ENCODE measurements at places on chromosomes 1 and 21.

DNA sequence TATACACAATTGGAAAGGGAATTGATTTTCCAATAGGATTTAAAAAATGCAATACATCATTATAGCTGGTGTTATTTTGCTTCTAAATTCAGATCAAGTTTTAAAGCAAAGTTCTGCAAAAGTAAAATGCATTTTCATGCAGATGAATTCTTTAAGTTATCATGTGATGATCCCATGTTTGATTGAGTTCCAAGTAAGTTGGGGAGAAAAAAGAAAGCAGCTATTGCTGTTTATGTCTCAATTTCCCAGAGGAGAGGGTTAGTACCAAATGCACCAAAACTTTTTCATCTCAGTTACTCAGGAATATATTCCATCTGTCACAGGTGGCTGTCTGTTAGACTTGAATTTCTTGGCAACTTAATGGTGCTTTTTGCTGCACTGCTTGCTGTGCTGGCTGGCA is 29.7 kb downstream of the HSPA13 start:
- no peak for DNase-seq

DNA sequence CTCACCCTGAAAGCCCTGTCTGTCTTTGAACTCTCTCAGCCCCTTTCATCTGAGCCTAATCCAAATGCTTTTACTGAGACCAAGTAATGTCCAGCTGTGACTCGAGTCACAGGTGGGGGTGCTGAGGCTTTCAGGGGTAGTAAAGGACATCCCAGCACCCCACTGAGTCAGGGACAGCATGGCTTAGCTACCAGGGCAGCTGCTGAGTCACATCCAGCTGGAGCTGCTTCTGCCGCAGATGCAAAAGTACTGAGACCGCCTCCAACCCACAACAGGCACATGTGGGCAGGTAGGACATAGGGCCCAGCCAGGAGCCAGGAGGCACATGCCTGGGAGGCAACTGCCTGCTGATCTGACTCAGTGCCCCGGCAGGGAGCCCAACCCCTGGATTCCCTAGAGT is 6.7 kb upstream of the VSIG8 start:
- no peak for DNase-seq

DNA sequence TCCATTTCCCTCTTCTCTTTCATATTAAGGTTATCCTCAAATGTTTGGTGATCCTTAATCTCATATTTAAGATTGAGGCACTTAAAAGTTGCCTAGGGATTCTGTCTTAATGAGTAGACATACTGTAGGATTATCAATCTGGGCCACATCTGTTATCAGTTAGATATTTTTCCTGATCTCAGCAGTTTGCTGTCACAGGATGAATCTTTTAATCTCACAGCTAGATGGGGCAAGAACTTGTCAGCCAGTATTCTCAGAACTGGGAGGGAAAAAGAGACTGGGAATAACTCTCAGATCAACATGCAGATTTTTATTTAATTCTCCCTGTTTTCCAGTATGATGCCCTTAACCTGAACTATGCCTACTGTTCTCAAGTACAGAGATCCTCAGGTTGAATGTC is 14.0 kb downstream of the ZNF644 start:
- DNase-seq = no peak

- DNase-seq = no peak
Measured at GRCh38 chr1:45282351-45282750, 44.3 kb upstream of the HPDL start.

GRCh38 chr1:155127105-155127966 is at the start of gene EFNA1:
EFNA1 (plus strand) TSS chr1:155127876; CDS start chr1:155127978, 102 bp downstream.
- DNase-seq = no peak

Measured in NCI-H1417 treated with DMSO at 0.1 percent for 48 hours (cell line).